NCI-H2081 (cell line): ENCODE measurements at places on chromosomes 1 and 21.

GRCh38 chr1:182601416-182601786 is 2.8 kb downstream of the RGS16 start:
- DNase-seq: peak; percentile 81

GRCh38 chr21:39061766-39062165 is 121.5 kb downstream of the PSMG1 start:
- no peak for DNase-seq

DNA sequence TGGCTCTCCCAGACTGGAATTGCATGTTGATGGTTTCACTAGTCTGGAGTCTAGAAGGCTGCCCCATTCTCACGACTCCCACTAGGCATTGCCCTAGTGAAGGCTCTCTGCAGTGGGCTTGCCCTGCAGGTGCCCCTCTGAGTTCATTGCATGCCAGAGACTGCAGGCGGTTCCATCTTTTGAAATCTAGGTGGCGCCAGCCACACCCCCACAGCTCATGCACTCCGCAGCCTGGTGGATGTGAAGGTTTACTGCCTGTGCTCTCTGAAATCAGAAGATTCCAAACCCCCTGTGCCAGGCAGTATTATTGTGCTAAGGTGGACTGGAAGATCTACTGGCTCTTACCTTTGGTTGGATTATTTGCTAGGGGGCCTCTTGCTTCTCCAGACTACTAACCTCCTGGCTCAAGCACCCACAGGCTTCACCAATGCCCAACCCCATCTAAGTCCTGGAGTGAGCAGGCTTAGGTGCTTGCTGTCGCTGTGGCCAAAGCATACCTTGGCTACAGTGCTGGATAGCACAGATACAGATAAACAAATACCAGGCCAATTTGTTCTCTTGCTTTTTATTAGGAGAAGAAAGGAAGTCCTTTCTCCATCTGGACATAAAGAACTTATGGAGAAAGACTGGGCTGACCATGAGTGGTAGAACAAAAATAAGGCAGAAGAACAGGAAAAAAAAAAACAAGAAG is 83.5 kb upstream of the SIM2 start:
- DNase-seq: no peak

- no peak for DNase-seq
Observed at GRCh38 chr21:25564349-25564948, 42.8 kb downstream of the MRPL39 start.

GRCh38 chr1:5769760-5770159 is 222.5 kb downstream of the NPHP4 start:
- no peak for DNase-seq

DNA sequence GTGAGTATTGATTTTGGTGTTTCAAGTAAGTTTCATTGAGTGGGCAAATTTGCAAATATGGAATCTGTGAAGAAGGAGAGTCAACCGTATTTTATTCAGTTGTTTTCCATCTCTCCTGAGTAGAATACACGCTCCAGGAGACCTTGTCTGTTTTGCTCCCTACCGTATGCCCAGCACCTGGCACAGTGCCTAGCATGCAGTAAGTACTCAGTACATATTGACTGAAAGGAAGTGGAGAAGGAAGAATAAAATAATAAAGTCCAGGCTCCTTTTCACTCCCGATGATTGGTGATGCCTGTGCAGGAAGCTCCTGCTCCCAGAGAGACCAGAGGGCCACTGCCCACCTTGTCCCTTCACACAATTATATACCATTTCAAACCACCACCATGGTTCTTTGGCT is 59.4 kb upstream of the NEK2 start:
- DNase-seq: peak; percentile 89

DNA sequence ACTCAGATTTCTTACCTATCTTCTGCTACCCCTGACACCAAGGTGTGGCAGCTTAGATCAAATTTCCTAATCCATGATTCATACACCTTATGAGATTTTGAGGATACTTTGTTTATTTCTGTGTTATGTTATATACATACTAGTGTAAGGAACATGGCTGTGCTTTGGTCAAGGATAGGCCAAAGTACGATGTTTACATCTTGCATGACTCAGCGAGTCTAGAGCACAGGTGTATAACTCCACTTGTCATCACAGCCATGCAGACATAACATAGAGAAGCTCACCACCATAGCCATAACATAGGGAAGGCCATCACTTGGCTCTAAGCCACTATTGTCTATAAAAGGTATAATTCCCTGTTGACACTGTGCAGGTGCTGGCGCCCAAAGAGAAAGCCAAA is 61.2 kb downstream of the GBP6 start:
- no peak for DNase-seq

DNA sequence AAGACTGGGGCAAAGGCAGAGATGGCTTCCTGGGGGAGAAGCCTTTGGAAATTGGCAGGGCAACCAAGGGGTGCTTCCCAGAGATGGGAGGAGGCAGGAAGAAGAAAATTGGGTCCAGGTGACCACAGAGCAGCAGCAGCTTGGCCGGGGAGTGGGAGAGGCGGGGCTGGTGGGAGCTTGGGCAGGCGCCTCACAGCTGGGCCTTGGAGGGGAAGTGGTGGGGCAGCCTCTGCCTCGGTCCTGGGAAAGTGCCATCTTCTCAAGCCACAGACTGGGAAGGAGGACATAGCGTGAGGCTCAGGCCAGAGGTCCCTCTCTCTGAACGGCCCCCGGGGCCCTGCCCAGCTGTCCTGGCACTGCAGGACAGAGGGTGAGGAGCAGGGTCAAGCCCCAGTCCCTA is 24.0 kb upstream of the WASF2 start:
- DNase-seq: no peak

DNA sequence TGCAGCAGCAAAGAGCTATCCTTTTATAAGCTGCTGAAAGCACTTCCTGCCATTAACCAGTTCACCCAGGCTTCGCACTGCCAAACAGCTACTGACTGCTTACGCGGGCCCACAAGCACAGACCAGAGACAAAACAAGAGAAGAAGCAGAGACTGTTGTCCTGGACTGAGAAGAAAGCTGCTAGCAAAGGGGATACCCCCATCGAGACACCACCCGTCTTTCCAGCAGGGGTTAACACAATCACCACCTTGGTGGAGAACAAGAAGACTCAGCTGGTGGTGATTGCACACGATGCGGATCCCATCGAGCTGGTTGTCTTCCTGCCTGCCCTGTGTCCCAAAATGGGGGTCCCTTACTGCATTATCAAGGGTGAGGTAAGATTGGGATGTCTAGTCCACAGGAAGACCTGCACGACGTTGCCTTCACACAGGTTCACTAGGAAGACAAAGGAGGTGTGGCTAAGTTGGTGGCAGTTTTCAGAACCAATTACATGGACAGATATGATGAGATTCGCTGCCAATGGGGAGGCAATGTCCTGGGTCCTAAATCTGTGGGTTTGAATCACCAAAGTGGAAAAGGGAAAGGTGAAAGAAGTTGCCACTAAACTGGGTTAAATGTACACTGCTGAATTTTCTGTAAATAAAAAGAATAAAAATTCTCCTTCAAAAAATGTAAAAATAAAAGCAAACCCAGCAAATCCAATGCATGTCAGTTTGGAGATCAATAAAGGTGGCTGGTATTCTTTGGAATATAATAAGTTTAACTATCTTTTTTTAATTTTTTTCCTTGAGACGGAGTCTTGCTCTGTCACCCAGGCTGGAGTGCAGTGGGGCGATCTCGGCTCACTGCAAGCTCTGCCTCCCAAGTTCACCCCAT is 1.2 kb downstream of the FMO5 start:
- DNase-seq: peak; percentile 6

GRCh38 chr1:92691925-92692324 is 93.0 kb downstream of the EVI5 start:
- no peak for DNase-seq

DNA sequence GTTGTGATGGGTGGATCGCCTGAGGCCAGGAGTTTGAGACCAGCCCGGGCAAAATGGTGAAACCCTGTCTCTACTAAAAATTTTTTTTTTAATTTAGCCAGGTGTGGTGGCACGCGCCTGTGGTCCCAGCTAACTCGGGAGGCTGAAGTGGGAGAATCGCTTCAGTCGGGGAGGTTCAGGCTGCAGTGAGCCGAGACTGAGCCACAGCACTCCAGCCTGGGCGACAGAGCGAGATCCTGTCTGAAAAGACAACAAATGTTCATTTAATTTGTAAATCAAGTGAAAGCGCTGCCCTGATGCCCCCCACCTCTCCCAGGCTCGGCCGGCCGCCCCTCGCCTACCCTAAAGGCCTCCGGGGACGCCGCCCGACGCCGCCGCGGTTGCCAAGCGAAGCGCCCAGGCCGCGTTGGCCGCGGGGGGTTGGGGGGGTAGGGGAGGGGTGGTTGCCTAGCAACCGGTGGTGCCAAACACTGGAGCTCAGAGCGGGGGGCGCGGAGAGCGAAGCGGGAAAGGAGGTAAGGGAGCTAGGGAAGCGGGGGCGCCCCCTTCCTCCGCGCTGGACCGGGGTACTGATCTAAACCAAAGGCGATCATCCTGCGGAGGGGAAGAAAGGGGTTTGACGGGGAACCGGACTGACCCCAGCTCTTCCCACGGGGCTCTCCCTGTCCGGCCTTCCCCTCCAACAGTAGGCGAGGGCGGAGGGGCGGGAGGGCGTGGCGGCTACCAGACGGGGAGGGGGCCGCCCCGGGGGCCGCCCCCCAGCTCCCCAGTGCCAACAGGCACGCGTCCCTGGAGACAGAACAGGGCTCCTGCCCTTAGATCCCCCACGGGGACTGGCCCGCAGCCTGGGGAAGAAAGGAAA is at the start of gene TEKT2:
TEKT2 (plus strand) TSS at position 460 of the 862 bp plus-strand sequence. CDS start 828 bp downstream, outside the sequence.
- DNase-seq: peak; percentile 91

DNA sequence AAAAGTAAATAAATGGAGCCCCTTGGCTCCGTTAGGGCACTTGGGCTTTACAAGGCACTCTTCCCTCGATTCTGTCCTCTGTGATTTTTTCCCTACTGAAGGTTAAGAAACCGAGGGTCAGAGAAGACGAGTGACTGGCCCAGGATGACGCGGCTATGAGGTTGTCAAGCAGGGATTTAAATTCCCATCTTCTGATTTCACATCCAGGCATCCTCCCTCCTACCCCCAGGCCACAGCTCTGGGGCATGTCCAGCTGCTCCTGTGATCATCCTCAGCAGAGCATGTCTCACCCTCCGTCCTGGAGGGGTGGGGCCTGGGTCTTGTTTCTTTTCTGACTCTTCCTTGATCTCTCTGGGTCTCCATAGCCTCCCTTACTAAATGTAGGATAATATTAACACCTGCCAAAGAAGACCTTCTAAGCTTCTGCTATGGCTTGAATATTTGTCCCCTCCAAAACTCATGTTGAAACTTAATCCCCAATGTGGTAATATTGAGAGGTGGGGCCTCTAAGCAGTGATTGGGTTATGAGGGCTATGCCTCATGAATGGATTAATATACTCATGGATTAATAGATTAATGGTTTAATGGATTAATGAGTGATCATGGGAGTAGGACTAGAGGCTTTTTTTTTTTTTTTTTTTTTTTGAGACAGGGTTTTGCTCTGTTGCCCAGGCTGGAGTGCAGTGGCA is 4.6 kb downstream of the CRYBG2 start:
- DNase-seq: no peak

GRCh38 chr1:238962941-238963340 is 423.4 kb upstream of the CHRM3 start:
- no peak for DNase-seq

GRCh38 chr1:201184307-201185122 is 6.1 kb upstream of the IGFN1 start:
- DNase-seq: peak; percentile 13

- peak; percentile 87 for DNase-seq
Observed at GRCh38 chr1:95371666-95372282, 137.8 kb downstream of the RWDD3 start.

GRCh38 chr21:29279558-29279957 is 19.2 kb upstream of the BACH1 start:
- DNase-seq: no peak

- no peak for DNase-seq
Observed at GRCh38 chr21:45286671-45287437, 841 bp downstream of the POFUT2 start.

GRCh38 chr1:227428803-227429202 is 110.5 kb upstream of the CDC42BPA start:
- peak; percentile 23 for DNase-seq

DNA sequence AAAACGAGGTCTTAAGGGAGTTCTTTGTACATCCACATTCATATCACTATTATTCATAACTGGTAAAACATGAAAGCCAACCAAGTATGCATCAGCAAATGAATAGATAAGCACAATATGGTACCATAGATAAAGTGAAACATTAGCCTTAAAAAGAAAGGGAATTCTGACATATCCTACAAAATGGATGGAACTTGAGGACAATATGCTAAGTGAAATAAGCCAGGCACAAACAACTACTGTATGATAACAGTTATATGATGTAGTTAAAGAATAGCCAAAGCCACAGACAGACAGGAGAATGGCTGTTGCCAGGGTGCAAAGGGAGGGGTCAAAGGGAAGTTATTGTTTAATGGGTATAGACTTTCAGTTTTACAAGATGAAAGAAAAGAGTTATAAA is 148.9 kb downstream of the EIF4G3 start:
- no peak for DNase-seq

DNA sequence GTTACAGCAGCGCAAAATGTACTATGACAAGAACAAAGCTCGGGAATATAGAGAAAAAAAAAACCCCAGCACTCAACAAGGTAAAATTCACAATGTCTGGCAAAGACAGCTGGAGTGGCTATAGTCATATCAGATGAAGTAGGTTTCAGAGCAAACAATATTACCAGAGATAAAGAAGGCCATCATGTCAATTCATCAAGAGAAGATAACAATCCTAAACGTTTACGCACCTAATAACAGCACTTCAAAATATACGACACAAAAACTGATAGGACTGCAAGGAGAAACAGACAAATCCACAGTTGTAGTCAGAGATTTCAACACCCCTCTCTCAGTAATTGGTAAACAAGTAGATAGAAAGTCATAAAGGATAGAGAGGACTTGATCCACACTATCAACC is 455.2 kb downstream of the PTPRU start:
- DNase-seq: no peak

GRCh38 chr1:95496307-95496706 is 262.3 kb downstream of the RWDD3 start:
- DNase-seq: no peak

- DNase-seq: no peak
Observed at GRCh38 chr1:246218686-246219085, 288.4 kb downstream of the SMYD3 start.

GRCh38 chr1:32580348-32581017 is 41.3 kb downstream of the ZBTB8A start:
- no peak for DNase-seq

- DNase-seq: no peak
Observed at GRCh38 chr21:26939601-26940111, 27.2 kb downstream of the ADAMTS5 start.

DNA sequence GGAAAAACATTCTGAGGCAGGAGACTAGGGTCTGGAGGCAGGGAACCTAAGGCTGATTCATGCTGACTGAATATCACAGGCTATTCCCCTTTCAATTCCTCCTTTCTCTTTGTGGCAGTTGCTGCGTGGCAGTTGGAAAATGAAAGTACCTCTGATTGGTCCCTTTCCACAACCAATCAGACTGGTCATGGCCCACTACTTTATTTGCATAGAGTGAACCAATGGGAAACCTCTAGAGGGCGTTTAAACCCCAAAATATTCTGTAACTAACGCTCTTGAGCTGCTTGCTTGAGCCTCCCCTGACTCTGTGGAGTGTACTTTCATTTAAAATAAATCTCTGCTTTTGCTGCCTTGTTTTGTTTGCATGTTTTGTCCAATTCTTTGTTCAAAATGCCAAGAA is 27.7 kb upstream of the VN1R5 start:
- no peak for DNase-seq
